ENCODE measurements at places on chromosomes 16 and 17.

DNA sequence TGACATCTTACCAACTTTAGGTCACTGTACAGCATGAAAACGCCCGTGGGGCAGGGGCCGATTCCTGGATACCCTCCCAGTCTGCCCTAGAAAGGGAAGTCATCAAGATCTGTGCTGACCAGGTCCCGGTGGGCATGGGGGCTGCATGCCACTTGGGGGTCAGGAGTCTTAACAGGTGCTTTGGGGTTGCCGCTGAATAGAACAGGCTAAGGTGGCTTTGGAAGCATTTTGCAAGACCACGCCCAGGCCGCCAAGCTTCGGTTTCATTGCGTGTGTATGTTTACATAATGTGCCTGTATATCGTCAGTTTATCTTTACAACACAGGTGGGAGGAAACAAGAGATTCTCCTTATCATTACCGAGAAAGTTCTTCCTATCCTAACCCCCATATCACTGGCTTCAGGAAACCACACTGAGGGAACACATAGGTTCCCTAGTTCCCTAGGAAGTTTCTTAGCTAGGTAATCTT is 13.3 kb upstream of the USP36 start:
- DNase-seq, result no peak

DNA sequence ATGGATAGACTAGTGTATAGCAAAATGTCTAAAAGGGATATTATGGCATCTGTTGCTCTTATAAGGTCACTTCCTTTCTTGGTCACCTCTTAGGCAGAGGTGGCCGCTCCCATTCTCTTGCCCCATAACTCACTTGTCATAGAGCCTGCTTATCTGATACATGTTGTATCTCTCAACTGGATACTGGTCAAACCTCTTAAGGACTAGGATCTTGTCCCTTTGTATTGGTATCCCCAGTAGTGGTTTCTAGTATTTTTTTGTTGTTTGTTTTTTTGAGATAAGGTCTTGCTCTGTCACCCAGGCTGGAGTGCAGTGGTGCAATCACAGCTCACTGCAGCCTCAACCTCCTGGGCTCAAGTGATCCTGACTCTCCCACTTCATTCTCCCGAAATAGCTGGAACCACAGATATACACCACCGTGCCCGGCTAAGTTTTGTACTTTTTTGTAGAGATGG is 27.0 kb downstream of the ZSWIM7 start:
- no peak for DNase-seq

- no peak for DNase-seq
Measured at GRCh38 chr17:30840771-30841170, 9.0 kb downstream of the ATAD5 start.

- no peak for DNase-seq
Measured at GRCh38 chr17:50432125-50432762, 6.2 kb downstream of the ACSF2 start.

- peak; percentile 57 for DNase-seq
Measured at GRCh38 chr17:79803997-79804855, 7.3 kb upstream of the CBX8 start.

DNA sequence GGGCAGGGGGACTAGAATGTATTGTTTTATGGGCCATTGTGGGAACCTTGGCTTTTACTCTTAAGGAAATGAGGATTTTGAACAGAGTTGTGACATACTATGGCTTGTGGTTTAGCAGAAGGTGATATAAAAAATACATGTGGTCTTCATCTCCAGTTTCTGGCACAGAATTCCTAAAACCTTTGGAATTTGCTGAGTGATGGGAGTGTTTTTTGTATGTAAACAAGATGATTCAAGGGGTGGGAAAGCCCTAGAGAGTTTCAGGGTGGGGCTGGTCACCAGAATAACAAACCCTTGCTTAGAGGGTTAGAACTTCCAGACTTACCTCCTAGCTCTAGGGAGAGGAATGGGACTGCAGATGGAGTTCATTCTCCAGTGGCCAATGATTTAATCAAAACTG is 316.1 kb downstream of the PHKB start:
- no peak for DNase-seq

DNA sequence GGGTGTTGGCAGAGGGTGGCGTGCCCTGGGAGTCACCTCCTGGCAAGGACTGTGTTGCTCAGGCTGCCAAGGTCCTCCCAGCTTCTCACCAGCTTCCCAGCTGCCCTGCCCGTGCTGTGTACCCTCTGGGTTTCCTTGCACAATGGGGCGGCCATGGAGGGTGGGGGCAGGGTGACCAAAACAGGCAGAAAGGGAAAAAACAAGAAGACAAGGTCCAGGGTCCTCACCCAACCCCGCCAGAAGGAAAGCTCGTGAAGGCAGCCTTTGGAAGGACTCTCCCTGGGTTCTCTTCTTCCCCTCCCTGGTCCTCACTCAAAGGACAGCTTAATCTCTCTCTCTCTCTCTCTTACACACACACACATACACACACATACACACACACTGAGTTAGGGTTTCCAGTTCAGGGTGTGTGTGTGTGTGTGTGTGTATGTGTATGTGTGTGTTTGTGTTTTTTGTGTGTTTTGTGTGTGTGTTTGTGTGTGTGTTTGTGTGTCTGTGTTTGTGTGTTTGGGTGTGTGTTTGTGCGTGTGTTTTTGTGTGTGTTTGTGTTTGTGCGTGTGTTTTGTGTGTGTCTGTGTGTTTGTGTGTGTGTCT is 2.0 kb downstream of the SLC13A5 start:
- no peak for DNase-seq

DNA sequence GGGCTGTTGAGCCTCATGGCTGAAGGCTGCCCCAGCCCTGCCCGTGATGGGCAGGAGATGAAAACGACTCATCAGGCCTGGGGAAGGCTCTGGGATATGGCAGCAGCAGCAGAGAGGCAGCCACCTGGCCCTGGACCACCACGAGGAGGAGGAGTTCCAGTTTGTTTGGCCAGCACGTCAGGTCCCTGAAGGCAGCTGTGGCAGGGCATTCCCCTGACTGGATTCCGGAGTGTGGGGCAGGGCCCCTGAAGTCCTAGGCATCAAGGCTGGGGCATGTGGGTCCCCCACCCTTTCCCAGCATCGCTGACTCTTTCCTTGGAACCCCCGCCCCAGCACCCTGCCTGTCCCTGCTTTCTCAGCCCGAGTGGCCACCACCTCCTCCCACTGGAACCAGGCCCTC is 197.4 kb downstream of the ZNF423 start:
- DNase-seq, result no peak

GRCh38 chr16:28263305-28263704 is 29.0 kb upstream of the SBK1 start:
- DNase-seq, result no peak

- DNase-seq, result no peak
Measured at GRCh38 chr16:85829751-85830445, 30.4 kb downstream of the COX4I1 start.

DNA sequence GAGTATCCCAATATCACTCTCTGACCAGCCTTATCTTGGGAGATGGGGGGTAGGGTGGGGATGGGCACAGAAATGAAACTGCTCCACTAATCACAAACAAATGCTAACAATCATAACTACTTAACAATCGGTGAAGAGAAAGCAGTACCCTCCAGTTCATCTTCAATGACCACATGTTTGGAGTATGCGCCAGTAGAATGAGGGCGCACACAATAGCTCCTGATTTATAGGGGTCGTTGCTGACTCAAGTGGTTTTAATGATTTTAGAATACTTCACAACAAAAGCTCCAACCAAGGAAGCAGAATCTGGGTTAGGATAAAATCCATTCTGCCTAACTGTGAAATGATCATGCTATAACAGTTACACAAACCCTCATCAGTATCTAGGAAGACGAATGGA is 184.4 kb downstream of the AATF start:
- DNase-seq, result no peak

GRCh38 chr17:16886655-16887322 is 85.1 kb downstream of the TNFRSF13B start:
- DNase-seq, result no peak

- DNase-seq, result no peak
Measured at GRCh38 chr16:30882429-30883310, 11.2 kb downstream of the BCL7C start.

DNA sequence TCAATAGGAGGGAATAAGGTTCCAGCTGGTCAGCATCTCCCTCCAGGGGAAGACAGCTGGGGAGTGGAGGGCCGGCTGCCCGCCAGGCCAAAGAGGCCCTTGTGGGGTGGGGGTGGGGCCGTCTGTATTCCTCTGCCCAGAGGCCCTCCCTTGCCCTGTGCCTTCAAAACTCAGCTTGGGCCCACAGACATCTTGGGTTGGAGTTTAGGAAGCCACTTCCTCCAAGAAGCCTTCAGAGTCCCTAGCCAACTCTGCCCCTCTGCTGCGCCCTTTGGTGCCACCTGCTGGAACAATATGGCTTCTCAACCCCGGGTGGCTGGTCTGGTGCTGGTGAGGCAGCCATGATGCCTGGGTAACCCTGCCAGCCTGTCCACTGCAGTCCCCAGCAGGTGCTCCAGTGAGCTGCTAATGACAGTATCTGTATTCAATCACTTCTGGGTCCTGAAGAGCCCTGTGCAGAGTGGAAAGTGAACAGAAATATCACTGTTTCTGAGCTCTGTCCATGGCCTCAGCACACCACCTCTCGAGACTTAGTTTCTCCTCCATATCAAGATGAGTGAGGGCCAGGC is 16.7 kb downstream of the HSD11B2 start:
- peak; percentile 65 for DNase-seq

GRCh38 chr16:57722210-57722499 is 13.4 kb upstream of the KATNB1 start:
- DNase-seq, result no peak

DNA sequence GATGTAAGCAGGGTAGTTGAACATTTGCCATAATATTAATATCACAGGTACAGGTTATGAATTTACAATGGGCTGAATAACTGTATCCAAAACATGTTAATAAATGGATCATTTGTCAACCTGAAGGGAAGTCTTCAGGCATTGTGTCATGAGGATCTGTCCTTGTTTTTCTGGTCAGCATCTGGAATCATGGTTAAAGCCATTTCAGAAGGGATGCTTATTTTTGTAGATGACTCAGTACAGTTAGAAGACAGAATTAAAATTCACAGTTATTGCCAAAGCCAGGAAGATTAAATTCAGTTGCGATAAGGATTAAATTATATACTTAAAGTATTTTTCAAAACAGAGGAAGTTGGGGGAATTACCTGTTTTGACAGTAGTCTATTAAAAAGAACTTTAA is 8.0 kb downstream of the PSMD11 start:
- DNase-seq, result no peak

- no peak for DNase-seq
Measured at GRCh38 chr17:5861246-5861645, 208.9 kb upstream of the WSCD1 start.

DNA sequence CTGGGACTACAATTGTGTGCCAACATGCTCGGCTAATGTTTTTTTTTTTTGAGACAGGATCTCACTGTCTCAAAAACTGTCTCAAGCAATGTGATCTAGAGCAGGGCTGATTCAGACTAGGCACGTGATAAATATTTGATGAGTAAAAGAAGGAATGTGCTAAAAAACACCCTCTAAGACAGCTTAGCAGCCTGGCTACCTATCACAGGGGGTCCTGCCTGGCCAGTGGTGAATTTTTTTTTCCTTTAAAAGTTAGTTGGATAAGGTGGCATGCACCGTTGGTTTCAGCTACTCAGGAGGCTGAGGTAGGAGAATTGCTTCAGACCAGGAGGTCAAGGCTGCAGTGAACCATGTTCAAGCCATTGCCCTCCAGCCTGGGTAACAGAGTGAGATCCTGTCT is 14.8 kb upstream of the GPATCH8 start:
- no peak for DNase-seq

- no peak for DNase-seq
Measured at GRCh38 chr16:80085606-80086005, 455.2 kb upstream of the DYNLRB2 start.

DNA sequence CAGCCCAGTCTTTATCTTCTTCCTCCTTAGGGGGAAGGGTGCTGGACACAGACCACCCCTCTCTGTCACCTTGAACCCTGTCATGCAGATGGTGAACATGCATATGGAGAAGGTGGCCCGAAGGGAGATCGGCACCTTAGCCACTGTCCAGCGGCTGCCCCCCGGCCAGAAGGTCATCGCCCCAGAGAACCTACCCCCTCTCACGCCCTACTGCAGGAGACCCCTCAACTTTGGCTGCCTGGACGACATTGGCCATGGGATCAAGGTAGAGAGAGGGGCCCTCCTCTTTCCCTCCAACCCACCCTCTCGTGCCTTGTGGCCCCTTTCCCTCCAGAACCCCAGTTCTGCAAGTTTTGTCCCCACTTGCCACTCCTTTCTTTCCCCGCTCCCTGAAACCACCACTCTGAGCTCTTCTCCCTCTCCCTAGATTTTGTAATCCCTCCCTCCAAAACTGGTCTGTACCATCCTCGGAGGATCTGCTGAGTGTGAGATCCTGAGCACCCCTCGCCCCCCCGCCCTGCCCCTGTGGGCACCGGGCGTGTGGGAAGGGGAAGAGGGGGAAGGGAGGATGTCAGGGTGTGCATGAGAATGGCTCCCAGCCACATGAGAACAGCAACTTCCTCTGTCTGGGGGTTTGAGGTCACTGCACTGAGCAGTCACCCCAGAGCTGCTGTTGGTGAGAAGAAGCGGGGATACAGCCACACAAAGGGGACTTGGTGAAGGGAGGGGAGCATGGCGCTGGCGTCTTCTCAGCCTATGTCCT is 7.3 kb downstream of the ABI3 start:
- no peak for DNase-seq

DNA sequence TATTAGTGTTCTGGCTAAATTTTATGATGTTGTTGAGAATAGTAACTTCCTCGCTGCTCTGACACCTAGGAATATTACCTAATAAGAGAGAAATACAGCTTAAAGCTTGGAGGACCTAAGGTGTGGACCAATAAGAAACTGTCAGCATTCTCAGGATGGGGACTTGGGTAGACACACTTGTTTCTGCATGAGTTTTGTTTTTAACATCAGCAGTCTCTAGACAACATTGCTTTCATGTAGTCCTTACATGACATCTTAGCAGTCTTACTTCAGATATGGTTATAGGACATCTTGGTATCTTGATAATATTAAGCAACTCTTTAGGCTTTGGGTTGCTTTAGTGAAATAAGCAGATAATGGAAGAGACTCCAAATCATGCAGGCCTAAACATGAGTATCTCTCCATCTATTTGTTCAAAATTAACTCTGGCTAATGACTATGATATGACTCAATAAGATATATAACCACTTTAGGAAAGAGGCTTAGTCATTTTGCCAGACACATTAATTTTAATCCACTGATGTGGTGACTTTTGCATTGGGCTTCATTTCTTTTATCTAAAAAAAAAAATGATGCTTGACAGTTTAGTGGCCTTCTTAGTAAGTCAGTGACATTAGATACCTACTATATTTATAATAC is 84.5 kb downstream of the WNT3 start:
- DNase-seq, result no peak

GRCh38 chr17:51435641-51436091 is 175.3 kb downstream of the UTP18 start:
- peak; percentile 24 for DNase-seq

GRCh38 chr17:49555495-49556222 is 20.0 kb upstream of the NXPH3 start:
- DNase-seq, result no peak

GRCh38 chr16:47473792-47474191 is 12.7 kb downstream of the PHKB start:
- DNase-seq, result no peak
